ENCODE measurements at places on chromosomes 2 and 18. TPM values are rescaled to one million over a fixed set of nuclear protein-coding genes. Genes with fewer than 3 reads are reported as not detected.

DNA sequence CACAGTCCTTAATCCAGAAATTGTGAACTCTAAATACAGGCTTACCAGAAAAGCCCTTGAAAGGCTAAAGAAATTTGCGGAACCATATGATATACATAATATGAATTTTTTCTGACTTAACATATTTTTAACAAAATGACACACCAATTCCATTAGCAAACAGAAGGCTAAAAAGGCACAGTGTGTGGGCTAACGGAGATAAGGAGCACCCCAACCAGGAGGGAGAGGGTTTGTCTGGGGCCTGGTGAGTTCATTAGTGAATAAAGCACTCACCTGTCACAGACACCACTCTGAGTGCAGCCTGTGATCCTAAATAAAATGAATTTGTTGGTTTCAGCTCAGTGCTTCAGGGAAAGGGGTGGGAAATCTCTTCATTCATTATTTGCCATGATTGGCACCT, 2.7 kb upstream of the FECH start:
- DNase-seq: no peak

GRCh38 chr2:61898810-61899209, 6.7 kb upstream of the COMMD1 start:
- DNase-seq: no peak

GRCh38 chr2:41836948-41837347, 210.9 kb upstream of the PKDCC start:
- no peak for DNase-seq

DNA sequence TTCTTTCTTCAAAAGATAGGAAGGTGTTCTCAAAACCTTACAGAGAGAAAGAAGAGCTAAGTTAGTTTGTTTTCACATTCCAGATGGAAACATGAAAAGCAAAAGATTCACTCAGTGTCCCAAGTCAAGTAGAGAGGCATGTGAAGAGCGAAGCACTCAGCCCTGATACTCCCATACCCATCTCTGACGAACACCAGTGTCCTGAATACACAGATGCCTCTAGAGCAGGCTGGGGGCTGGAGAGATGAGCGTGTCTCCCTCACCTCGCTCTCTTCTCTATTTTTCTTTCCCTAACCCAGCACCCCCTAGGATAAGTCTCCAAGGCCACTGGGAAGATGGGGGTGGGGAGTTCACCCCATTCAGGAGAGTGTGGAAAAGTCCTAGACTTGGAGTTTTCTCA, 227.8 kb downstream of the TMEM163 start:
- DNase-seq: no peak

DNA sequence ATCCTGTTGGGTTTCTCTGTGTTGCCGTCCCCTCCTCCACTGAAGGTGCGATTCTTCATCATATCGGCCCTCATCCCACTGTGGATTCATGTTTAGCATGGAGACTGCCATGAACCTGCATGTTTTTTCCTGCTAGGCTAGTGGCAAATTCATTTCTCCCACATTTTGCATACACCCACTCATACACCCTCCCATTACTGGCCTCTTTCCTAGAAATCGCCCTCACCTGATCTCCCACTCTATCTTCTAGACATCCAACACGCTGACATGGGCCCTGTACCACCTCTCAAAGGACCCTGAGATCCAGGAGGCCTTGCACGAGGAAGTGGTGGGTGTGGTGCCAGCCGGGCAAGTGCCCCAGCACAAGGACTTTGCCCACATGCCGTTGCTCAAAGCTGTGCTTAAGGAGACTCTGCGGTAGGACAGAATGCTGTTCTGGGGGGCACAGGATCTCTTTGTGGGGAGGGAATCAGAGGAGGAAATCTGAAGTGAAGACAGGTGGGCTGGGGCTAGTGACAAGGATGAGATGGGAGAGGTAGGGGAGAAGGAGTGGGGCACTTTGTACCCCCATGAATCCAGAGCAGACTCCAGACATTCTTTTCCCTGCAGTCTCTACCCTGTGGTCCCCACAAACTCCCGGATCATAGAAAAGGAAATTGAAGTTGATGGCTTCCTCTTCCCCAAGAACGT, 17.7 kb downstream of the PRKAG3 start:
- DNase-seq: peak; percentile 53

GRCh38 chr2:112519506-112519905, 22.8 kb upstream of the POLR1B start:
- DNase-seq: no peak

- DNase-seq: no peak
These were observed 477.8 kb downstream of the EIPR1 start for GRCh38 chr2:2899826-2900225.

GRCh38 chr2:152678808-152679207, 38.5 kb downstream of the PRPF40A start:
- DNase-seq: no peak

DNA sequence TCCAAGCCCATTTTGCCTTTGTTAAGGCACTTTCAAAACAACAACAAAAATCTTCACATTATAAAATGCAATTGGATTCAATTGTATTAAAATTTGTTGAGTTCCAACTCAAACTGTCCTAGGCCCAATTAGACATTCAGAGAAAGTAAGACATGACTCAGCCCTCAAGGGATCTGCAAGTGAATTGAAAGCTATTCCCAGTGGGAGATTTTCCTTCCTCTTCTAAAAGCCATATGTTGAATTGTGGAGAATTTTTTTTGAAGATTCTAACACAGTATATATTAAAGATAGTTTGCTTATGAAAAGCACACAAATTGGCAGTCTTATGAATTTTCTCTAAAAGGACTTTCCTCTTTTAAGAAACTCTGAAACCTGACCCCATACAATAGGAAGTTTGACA, 268.0 kb upstream of the PARD3B start:
- no peak for DNase-seq

GRCh38 chr2:128464456-128464855, 145.8 kb upstream of the HS6ST1 start:
- DNase-seq: no peak

The INO80B gene
- 38.4 TPM for total RNA-seq

The LHCGR gene
- 0.30 TPM for total RNA-seq

The KYNU gene
- total RNA-seq: 30.6 TPM

The SCYGR4 gene
- not detected for total RNA-seq

The KCMF1 gene
- total RNA-seq: 64.2 TPM

The ATP5MC3 gene
- 133 TPM for total RNA-seq
